ENCODE measurements at places on chromosomes 1 and 21.

DNA sequence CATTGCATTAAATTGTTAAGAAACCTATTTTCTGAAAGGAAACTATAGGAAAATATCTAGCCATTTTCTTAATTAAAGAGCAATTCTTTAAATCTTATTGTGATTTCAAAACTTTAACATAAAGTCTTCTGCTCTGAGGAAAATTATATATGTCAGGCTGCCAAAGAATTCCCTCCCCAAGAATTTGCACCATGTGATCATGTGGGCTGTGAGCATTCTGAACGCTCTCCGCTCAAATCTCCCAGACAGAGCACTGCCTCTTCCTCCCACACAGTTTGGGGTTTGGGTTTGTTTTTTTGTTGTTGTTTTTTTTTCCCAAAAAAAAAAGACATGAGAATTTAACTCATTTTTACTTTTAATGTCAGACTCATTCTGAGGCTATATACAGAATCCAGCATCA lies 155.9 kb upstream of the PALMD start:
- no peak for DNase-seq

DNA sequence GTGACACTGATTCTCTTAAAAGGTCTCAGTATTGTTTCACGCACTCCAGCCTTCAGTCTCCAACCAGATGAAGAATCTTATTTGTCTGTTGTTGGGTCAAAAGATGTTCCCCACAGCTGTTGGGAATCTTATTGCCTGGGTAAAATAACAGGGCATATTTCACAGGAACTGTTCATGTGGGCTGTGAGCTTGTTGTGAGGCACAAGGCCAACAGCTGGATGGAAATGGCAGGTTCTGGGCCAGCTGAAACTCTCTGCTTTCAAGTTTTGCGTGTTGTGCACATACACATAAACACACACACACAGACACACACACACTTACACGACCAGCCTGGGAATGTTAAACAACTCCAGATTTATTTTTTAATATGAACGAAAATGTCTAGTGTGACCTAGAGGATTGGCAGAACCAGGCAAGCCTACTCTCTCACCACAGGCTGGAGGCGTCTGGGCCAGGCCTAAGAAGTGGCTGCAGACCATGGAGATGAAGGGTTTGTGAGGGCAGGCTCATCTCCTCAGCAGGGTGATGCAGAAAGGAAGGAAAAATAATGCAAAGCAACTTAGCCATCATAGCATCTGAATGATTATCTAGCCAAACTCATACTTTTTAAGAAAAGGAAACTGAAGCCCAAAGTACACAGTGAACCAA lies 357.0 kb downstream of the TTLL7 start:
- no peak for DNase-seq

- DNase-seq = no peak
These were observed 579.8 kb upstream of the PKN2 start for GRCh38 chr1:88104236-88104635.

GRCh38 chr1:174958396-174958795 lies 41.4 kb upstream of the CACYBP start:
- DNase-seq = no peak

- no peak for DNase-seq
These were observed 14.7 kb upstream of the IL24 start for GRCh38 chr1:206882555-206882954.

DNA sequence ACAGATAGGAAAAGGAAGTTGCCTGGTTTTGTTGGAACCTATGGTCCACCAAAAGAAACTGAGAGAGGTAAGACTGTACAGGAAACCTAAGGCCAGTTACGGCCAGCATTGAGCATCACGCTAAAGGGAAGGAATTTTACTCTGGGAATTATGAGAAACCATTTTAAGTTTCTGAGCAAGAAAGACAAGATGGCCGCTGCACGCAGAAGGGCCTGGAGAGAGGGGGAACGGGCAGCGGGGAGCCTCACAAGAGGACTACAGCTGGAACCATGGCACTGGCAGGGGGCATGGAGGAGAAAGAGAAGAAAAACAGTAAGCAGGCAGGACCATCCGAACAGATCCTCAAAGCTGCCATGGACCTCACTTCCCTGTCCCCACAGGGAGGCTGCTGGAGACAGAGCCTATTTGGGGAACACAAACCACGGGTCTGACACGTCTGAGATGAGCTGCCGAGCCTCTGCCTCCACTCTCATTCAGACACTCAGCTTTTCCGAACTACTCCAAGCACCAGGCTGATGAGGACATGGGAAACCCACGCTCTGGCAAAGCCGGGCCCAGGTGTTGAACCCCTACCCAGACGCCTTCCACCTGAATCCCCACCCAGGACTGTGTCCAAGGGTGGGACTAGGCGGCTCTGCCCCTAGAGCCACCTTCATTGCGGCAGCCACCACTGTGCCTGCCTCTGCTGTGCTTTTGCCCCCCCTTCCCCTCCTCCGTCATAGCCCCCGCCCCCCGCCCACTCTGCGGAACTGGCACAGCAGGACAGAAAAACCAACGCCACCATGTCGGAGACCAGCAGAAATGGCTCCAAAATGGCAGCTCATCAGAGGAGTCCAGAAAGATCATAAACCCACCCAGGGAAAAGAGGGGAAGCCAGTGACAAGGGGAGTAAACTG lies 69.0 kb downstream of the CD46 start:
- DNase-seq = no peak

- no peak for DNase-seq
These were observed 1.2 kb upstream of the IFI44L start for GRCh38 chr1:78619032-78619431.

DNA sequence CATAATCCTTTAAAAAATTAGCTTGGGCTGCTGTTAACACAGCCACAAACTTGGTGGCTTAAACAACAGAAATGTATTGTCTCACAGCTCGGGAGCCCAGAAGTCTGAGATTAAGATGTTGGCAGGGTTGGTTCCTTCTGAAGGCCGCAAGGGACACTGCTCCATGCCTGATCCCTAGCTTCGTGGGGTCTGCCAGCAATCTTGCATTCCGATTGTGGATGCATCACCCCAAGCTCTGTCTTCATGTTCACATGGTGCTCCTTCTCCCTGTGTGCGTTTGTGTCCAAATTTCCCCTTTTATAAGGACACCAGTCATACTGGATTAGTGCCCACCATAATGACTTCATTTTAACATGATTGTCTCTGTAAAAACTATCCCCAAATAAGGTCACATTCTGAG lies 5.0 kb upstream of the HHIPL2 start:
- no peak for DNase-seq

- DNase-seq = no peak
These were observed 13.3 kb downstream of the OVAAL start for GRCh38 chr1:180571832-180572636.

DNA sequence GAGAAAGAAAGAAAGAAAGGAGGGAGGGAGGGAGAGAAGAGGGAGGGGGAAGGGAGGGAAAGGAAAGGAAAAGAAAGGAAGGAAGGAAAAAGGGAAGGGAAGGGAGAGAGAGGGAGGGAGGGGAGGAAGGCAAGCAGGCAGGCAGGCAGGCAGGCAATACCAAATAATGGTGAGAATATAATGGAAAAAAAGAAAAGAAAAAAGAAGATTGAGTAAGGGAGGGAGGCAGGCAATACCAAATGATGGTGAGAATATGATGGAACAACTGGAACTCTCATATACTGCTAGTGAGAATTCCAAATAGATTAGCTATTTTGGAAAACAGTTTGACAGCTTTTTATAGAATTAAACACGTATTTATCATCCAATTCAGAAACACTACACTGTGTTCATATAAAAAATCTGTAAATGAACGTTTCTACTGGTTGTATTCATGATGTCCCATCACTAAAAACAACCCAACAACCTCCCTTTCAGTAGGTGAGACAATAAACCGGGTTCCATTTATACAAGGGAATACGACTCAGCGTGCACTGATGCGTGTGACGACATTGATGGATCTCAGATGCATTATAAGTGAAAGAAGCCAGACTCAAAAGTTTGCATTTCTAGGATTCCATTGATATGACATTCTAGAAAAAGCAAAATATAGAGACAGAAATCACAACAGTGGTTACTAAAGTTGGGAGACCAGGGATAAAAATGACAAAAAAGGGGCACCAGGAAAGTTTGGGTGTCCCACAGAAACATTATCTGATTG lies 226.4 kb downstream of the DSCAM start:
- no peak for DNase-seq

GRCh38 chr1:244435562-244436205 lies 16.0 kb downstream of the ADSS2 start:
- no peak for DNase-seq

DNA sequence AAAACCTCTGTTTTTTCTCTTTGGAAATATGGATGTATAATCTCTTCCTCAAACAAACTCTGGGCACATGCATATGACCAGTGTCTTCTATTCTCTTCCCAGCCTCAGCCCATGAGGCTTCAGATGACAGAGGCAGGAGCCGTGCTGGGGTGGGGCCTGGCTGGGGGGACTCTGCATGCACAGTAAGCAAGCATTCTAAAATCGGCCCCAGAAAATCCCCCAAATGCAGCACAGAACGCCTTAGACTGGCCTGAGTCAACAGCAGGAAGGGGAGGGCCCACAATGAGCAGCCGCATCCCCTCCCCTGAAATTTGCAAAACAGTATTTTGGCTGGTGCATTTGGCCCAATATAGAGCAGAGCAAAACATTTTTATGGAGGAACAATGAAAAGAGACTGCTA lies 47.8 kb downstream of the ITPKB start:
- DNase-seq = no peak

DNA sequence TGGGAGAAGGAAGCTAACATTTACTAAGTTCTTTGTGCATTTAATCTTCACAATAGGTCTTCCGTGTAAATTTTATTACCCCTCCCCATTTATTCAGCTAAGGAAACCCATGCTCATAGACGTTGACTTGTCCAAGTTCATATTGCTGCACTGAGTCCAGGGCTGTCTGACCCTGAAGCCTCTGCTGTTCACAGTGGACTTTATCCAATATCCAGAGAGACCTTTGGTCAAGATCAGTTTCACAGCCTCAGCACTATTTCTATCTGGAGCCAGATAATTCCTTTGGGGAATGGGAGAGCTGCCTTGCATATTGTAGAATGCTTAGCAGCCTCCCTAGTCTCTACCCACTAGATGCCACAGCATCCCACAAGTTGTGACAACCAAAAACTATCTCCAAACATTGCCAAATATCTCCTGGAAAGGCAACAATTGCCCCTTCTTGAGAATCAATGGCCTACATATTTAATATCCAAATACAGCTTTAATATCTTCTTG lies 26.4 kb downstream of the ILDR2 start:
- DNase-seq = no peak

- no peak for DNase-seq
These were observed 74.3 kb downstream of the SH3GLB1 start for GRCh38 chr1:86778569-86779239.

- no peak for DNase-seq
These were observed 48.2 kb downstream of the SPSB1 start for GRCh38 chr1:9340864-9341263.

GRCh38 chr1:228174482-228175315 lies 9.1 kb downstream of the IBA57 start:
- DNase-seq = no peak

GRCh38 chr1:246901874-246902273 lies 29.9 kb downstream of the AHCTF1 start:
- no peak for DNase-seq

DNA sequence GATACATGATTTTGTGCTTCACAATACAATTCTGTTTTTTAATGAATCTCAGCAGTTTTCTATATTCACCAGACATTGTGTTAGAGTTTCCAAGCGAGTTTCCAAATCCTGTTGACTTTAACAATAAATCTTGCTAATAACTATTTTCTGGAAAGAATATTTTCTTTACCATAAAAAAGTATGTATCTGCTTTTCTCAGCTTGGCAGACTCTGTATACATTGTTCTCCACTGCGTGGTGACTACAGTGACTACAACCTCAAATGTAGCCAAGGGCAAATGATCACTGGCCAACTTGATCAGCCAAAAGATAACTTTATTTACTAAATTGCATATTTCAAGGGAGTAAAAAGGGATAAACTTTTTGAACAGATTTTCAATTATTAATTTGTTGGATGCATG lies 325.9 kb upstream of the ADAMTS5 start:
- no peak for DNase-seq

- peak; percentile 12 for DNase-seq
These were observed 31.1 kb downstream of the CNST start for GRCh38 chr1:246597340-246597739.

DNA sequence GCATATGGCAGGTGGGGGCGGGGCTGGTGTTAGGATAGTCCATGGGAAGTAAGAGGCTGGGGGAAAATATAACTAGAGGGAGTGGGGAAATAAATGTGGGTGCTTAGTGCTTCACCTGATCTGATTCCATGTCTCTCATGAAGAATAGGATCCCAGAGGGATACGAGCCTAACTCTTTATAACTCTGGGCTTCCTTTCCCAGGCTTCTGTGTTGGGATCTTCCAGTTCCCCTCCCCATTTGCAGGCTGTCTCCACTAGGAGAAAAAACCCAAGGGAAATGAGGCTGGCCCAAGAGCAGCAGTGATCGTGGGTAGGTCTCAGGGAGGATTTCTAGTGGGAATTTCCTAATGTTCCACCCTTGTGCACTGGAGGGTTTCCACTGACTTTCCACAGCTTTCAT lies 1.6 kb downstream of the KCNJ9 start:
- no peak for DNase-seq

GRCh38 chr1:112538883-112539282 lies 30.1 kb downstream of the WNT2B start:
- no peak for DNase-seq

DNA sequence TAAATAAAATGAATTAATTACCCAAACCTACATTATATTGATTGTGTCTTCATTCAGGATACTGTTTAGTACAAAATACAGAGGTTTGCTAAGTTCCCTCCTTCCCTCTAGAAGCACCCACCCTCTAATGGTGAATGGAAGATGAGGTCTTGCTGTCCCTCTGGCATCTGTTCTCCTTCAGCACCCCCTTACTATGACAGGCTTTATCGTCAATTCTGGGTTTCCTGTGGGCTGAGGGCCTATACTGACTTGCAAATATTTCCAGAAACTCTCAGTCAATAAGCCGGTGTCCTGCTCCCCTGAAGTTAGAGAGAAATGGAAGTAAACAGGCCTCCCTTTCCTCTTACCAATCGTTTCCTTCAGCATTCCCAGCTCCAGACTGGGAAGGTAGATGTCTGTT lies 13.2 kb downstream of the LAX1 start:
- no peak for DNase-seq

GRCh38 chr1:200328379-200328778 lies 81.5 kb downstream of the ZNF281 start:
- no peak for DNase-seq

GRCh38 chr1:5818755-5819154 lies 173.5 kb downstream of the NPHP4 start:
- DNase-seq = no peak

- no peak for DNase-seq
These were observed 53.3 kb upstream of the TINAGL1 start for GRCh38 chr1:31523012-31523411.

DNA sequence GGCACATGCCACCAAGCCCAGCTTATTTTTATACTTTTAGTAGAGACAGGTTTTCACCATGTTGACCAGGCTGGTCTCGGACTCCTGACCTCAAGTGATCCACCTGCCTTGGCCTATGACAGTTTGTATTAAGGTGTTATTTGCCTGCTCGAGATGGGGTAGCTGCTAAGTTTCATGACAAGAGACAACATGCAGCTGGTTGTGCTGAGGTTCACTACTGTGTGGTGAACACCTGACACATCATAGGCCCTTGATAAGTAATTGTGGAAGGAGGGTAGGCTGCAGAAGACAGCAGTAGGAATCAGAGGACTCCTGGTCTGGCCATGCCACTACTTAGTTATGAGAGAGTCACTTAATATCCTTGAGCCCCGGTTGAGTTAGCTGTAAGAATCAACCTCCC lies 46.2 kb downstream of the PLPP3 start:
- no peak for DNase-seq

- peak; percentile 4 for DNase-seq
These were observed 2.0 kb upstream of the GJA5 start for GRCh38 chr1:147762233-147763024.

GRCh38 chr1:244112636-244113035 lies 61.6 kb downstream of the ZBTB18 start:
- DNase-seq = no peak
